ENCODE measurements at places on chromosomes 1 and 21. TPM values are rescaled to one million over a fixed set of nuclear protein-coding genes. Genes with fewer than 3 reads are reported as not detected.

MYOC gene
- total RNA-seq, result not detected

AMY1B gene
- total RNA-seq, result not detected

RGL1 gene
- 21.5 TPM for total RNA-seq

CACYBP gene
- 43.1 TPM for total RNA-seq

EPHA2 gene
- total RNA-seq, result 18.2 TPM

BCAR3 gene
- total RNA-seq, result 68.8 TPM

ADAMTS1 gene
- total RNA-seq, result 102 TPM
